ENCODE measurements at places on chromosomes 12 and 14. TPM values are rescaled to one million over a fixed set of nuclear protein-coding genes. Genes with fewer than 3 reads are reported as not detected.

- H3K4me1 ChIP-seq = no peaks in the 10 kb centered on the region
- no peaks in the 10 kb centered on the region for H3K36me3 ChIP-seq
- H3K27me3 ChIP-seq = no peaks in the 10 kb centered on the region
- H3K4me3 ChIP-seq = no peak overlapping the region
- no peak overlapping the region for H3K27ac ChIP-seq
Measured at GRCh38 chr14:83850092-83850491, 1679.9 kb upstream of the FLRT2 start.

DNA sequence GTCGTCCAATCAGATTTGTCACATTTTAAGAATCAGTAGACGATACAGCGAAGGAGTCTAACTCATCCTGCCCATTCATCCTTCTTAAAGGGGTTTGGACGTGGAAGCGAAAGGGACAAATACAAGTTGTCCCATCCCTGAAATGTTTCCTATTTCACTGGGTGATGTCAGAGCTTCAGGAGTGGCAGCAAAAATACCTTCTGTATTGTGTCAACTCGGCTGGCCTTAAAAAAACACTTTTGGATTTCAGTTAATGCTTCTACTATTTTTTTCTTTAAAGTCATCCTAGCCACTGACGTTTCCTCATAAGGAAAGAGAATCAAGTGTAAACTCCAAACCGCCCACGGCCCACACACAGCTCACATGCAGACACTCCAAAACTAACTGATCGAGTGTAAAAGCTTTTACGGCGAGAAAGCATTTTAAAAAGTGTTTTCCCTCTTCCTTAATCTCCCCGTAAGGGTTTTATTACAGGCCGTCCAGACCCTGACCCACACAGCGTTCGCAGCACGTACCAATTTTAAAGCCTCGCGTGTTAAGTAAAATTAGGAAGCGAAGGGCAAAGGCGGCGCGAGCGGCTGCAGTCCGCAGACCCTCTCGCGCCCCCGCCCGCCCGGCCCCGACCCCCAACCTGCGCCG is 593 bp downstream of the CFL2 start:
- no peaks in the 10 kb centered on the region for H3K27me3 ChIP-seq
- H3K27ac ChIP-seq = peak overlapping the region; percentile 94
- DNase-seq = peak; percentile 28
- H3K36me3 ChIP-seq = no peaks in the 10 kb centered on the region
- peak overlapping the region; percentile 96 for H3K4me3 ChIP-seq

- no peak overlapping the region for H3K4me3 ChIP-seq
- DNase-seq = no peak
- no peaks in the 10 kb centered on the region for H3K4me1 ChIP-seq
- no peaks in the 10 kb centered on the region for H3K36me3 ChIP-seq
Measured at GRCh38 chr12:102513739-102514138, 33.4 kb upstream of the IGF1 start.

- no peaks in the 10 kb centered on the region for H3K27me3 ChIP-seq
- H3K4me3 ChIP-seq = peak overlapping the region; percentile 85
- DNase-seq = no peak
- no peaks in the 10 kb centered on the region for H3K4me1 ChIP-seq
- H3K27ac ChIP-seq = no peak overlapping the region
Measured at GRCh38 chr12:118015944-118016343, 559 bp upstream of the RFC5 start.

DNA sequence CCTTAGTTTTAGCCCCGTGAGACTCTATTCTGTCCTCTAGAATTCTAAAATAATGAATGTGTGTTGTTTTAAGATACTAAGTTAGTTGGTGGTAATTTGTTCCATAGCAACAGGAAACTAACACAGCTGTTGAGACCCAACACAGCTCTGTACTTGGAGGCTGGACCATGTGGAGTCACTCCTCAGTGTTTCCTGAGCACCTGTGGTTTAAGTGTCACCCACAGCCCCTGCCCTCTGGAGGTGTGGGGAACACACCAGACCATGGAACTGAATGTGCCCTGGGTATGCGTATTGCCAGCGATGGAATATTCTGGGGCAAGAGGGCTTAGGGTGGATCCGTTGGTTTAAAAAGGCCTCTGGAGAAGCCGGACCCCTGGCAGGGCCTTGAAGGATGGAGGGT is 16.6 kb upstream of the GPR68 start:
- H3K4me3 ChIP-seq = no peak overlapping the region
- no peaks in the 10 kb centered on the region for H3K27me3 ChIP-seq
- H3K27ac ChIP-seq = no peak overlapping the region
- DNase-seq = no peak

The LRRK2 gene
- 6.2 TPM for total RNA-seq

DNA sequence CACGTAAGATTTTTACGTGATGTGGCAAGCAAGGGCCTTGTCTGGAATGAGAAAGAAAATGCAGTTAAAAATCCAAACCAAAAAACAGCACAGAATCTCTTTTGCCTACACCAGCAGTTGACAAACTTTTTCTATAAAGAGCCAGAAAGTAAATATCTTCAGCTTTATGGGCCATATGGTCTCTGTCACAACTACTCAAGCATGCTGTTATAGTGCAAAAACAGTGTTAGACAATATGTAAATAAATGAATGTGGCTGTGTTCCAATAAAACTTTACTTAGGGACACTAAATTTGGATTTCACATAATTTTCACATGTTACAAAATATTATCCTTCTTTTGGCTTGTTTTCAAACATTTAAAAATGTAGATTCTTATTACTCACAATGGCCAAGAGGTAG is 6.2 kb upstream of the ELK3 start:
- H3K36me3 ChIP-seq = no peaks in the 10 kb centered on the region
- no peaks in the 10 kb centered on the region for H3K27me3 ChIP-seq
- H3K4me1 ChIP-seq = no peaks in the 10 kb centered on the region
- DNase-seq = no peak
- no peak overlapping the region for H3K4me3 ChIP-seq
- no peak overlapping the region for H3K27ac ChIP-seq

The TAS2R7 gene
- total RNA-seq = not detected

- DNase-seq = no peak
- H3K4me1 ChIP-seq = no peaks in the 10 kb centered on the region
- H3K27me3 ChIP-seq = no peaks in the 10 kb centered on the region
- no peaks in the 10 kb centered on the region for H3K36me3 ChIP-seq
Measured at GRCh38 chr12:94173660-94174265, 25.4 kb downstream of the PLXNC1 start.

DNA sequence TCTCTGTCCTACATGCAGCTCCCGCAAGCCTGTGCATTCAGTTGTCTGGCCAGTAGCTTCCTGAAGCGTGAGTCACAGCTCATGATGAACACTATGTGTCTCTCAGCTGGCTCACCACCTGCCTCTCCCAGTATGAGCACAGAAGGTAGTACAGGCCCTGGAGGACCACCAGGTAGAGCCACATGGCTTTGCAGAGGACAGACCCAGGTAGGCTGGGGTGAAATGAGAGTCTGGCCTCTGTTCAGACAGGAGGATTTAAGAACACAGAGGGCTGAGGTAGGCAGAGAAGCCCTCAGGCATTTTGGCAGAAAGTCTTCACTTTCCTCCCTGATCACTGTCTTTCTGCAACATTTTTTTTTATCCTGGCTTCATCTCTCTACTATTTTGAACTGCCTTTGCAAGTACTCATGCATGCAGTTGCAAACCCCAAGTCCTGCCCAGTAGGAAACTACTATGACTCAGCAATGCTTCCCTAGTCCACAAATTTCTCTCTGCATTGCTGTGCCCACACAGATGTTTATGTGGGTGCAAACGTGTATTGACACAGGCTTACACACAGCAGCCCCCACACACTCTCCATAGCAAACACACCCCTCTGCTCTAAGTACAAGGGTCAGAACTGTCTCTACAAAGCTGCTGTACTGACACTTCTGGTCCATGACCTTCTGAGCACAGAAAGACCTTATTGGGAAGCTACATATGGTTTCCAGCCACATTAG is 7.2 kb upstream of the SDR9C7 start:
- H3K4me3 ChIP-seq = no peak overlapping the region
- no peaks in the 10 kb centered on the region for H3K36me3 ChIP-seq
- DNase-seq = peak; percentile 23
- H3K27me3 ChIP-seq = no peaks in the 10 kb centered on the region
- H3K27ac ChIP-seq = no peak overlapping the region

DNA sequence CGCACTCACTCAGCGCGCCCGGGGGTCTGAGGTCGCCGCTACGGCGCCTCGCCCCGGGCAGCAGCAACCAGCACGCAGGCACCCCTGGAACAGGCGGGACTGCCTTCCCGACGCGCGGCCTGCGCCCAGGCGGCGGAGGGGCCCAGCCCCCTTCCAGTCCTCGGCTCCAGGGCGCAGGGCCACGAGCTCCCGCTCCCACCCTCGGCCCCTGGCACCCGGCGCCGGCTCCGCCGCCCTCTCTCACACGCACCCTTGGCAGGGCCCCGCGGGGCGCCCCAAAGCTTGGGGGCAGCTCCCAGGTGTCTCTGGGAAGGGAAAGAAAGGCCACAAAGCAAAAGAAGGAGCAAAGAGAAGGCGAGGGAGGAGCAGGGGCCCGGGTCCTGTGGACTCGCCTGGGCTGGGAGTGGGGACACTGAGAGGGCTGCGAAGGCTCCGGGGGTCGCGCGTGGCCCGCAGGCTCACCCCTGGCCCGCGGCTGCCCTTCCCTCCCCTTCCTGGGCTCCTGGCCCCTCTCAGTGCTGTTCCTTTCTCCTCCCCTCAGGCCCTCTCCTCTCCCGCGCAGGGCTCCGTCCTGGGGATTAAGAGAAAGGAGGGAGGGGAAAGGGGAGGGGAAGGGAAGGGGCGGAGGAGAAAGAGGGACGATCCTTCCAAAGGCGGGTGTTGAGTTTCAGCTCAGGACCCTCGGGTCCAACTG is 907 bp upstream of the EFS start:
- no peaks in the 10 kb centered on the region for H3K36me3 ChIP-seq
- H3K27me3 ChIP-seq = no peaks in the 10 kb centered on the region
- DNase-seq = peak; percentile 79
- peak overlapping the region; percentile 98 for H3K27ac ChIP-seq

The PLCZ1 gene
- total RNA-seq = not detected

- no peaks in the 10 kb centered on the region for H3K27me3 ChIP-seq
- H3K4me1 ChIP-seq = no peaks in the 10 kb centered on the region
- H3K4me3 ChIP-seq = no peak overlapping the region
- DNase-seq = peak; percentile 50
Measured at GRCh38 chr12:85575120-85576096, 260.8 kb downstream of the RASSF9 start.

DNA sequence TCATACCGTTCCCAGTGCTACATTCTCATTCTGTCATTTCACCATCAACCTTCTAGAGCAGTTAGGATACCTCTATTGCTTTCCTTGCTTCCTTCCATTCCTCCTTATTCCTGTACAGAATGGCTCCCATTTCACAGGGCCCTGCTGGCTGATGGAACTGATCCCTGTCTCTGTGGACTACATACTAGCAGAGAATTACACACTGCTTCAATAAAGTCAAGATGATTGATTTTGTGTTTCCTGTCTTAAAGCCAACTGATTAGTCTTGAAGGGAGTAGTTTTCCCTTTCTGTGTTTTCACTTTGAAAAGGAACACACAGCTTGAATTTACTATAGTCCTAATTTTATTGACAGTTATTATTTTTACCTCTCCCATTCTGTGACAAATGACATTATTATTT is 130.1 kb downstream of the ST8SIA1 start:
- H3K27ac ChIP-seq = no peak overlapping the region
- no peak for DNase-seq
- no peak overlapping the region for H3K4me3 ChIP-seq
- no peaks in the 10 kb centered on the region for H3K36me3 ChIP-seq
- no peaks in the 10 kb centered on the region for H3K4me1 ChIP-seq
- no peaks in the 10 kb centered on the region for H3K27me3 ChIP-seq

- no peaks in the 10 kb centered on the region for H3K27me3 ChIP-seq
- no peak for DNase-seq
- peak overlapping the region; percentile 86 for H3K4me3 ChIP-seq
Measured at GRCh38 chr14:50831726-50832168, 785 bp upstream of the NIN start.

GRCh38 chr12:25020621-25021243 is 71.8 kb upstream of the BCAT1 start:
- H3K36me3 ChIP-seq = no peaks in the 10 kb centered on the region
- no peak overlapping the region for H3K27ac ChIP-seq
- H3K4me1 ChIP-seq = no peaks in the 10 kb centered on the region
- no peak for DNase-seq
- H3K4me3 ChIP-seq = no peak overlapping the region

DNA sequence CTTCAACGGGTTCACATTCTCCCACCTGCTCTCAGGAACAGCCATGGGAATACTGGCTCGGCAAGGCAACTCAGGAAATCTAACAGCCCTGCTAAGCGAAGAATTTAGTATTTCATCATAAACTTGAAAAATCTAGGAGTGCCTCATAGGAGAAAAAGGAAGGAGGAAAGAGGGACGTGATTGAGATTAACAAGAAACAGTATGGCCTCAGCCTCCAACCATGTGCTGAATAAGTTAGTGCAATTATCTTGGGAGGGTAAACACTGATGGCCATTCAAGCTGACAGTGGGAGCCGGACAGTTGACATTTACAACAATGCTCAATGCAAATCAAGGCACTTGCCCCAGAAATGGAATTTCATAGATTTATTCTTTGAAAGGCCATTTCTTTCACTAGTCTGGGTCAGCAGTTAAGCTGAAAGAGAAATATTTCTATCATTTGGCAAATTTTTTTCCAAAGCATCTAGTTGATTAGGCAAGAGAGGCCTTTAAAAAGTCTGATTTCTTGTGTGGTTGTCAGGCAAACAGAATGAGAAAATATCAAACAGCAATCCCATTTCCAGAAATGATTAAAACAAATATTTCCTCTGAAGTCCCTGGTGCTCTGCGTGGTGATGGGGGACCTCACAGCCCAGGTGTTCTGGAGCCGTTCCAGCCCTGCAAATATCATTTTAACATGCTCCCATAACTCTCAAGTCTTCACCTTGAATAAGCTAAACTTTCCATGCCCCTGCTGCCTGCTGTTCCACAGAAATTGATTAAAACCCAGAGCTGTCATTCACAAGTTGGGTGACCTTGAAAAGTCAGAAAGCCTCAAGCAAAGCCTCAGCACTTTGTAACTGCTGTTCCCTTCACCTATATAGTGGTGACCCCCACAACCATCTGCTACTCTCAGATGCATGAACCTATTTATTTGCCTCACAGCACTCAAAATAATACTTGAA is 121.6 kb downstream of the PHLDA1 start:
- no peak overlapping the region for H3K4me3 ChIP-seq
- H3K36me3 ChIP-seq = no peaks in the 10 kb centered on the region
- no peaks in the 10 kb centered on the region for H3K4me1 ChIP-seq
- DNase-seq = no peak
- H3K27me3 ChIP-seq = no peaks in the 10 kb centered on the region
- H3K27ac ChIP-seq = no peak overlapping the region

- no peaks in the 10 kb centered on the region for H3K4me1 ChIP-seq
- no peaks in the 10 kb centered on the region for H3K36me3 ChIP-seq
- DNase-seq = no peak
Measured at GRCh38 chr12:76489737-76490136, 69.8 kb downstream of the OSBPL8 start.

GRCh38 chr14:76900682-76901081 is 74.5 kb downstream of the LRRC74A start:
- no peaks in the 10 kb centered on the region for H3K36me3 ChIP-seq
- peaks cover 26% of the 10 kb centered on the region for H3K4me1 ChIP-seq
- no peak for DNase-seq
- H3K27me3 ChIP-seq = no peaks in the 10 kb centered on the region
- H3K27ac ChIP-seq = peak overlapping the region; percentile 74
- no peak overlapping the region for H3K4me3 ChIP-seq

The GCN1 gene
- 39.3 TPM for total RNA-seq
